ENCODE measurements at places on chromosomes 2 and 18.

DNA sequence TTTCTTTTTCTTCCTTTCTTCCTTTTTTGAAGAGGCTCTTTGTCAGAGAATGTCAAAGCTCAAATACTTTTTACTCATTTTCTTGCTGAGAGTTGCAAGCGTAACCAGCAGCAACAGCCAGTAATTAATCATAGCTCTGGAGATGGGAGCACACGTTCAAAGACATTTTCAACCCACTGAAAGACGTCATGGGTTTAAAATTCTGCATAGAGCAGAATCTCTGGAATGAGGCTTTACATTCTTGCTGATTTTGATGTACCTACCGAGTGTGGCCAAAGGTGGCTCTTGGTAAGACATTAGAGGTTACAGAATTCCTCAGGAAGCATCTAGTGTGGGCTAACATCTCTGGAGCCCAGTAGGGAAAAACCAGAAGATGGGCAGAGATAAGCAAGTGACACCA is 292.5 kb downstream of the MTX2 start:
- no peak for DNase-seq

GRCh38 chr2:102806250-102806837 is 44.5 kb downstream of the TMEM182 start:
- peak; percentile 16 for DNase-seq

DNA sequence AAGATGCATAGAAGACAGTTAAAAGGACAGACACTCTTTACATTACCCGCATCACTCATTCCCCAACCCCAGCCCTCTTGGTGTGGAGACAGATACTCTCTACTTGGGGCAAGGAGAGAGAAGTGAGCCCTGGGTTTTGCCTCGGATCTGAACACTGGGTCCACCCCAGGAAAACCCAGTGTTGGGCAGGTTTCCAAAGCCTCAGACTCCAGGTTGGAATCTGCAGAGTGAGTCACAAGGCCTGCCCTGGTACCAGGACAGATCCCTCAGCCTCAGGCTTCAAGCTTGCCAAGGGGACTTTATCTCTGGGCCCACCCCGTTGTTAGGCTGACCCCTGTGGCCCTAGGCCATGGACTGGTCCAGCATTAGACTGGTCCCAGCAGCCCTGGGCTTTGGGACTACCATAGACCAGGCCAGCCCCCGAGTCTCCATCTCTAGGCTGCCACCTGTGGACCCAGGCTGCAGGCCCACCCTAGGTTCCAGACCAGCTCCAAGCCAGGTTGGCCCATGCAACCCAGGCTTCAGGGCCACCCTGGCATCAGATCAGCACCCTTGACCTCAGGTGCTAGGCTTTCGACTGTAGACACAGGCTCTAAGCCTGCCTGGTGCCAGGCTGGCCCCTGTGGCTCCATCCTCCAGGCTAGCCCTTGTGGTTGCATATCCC is 112.8 kb downstream of the GULP1 start:
- DNase-seq, result no peak

- no peak for DNase-seq
Observed at GRCh38 chr2:191824398-191824797, 22.5 kb downstream of the CAVIN2 start.

- DNase-seq, result no peak
Observed at GRCh38 chr2:50712569-50712968, 319.4 kb downstream of the NRXN1 start.

DNA sequence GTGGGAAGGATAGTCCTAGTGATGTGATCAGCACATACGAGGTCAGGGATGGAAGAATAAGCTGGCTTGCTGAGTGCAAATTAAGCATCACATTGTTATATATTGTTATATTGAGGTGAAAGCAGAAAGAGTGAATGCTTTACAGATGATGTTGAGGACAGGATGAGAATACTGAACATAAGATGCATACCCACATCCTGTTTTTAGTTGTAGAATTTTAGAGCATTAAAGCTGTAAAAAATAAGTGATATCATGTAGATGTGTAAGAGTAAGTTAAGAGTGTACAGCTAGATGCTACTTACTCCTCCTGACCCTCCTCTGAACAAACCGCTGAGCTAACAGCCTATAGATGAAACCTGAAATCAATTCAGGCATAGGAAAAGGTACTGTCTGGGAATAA is 271.0 kb upstream of the KCNJ3 start:
- DNase-seq, result no peak

All from NCI-H2081 treated with DMSO at 0.1 percent for 48 hours (cell line).